ENCODE measurements at places on chromosomes 3 and 15. TPM values are rescaled to one million over a fixed set of nuclear protein-coding genes. Genes with fewer than 3 reads are reported as not detected.

The MKRN2 gene
- total RNA-seq, result 40.2 TPM

The C3orf20 gene
- not detected for total RNA-seq

The PCYT1A gene
- total RNA-seq, result 76.3 TPM

The ZNF280D gene
- total RNA-seq, result 17.7 TPM

The FHIT gene
- total RNA-seq, result not detected

The KLHL40 gene
- total RNA-seq, result not detected

The CDV3 gene
- 211 TPM for total RNA-seq

The KIF23 gene
- total RNA-seq, result 107 TPM

The VWA5B2 gene
- total RNA-seq, result not detected

The PRR23C gene
- not detected for total RNA-seq

The C3orf80 gene
- total RNA-seq, result 0.06 TPM

The OR5K2 gene
- total RNA-seq, result not detected

The RASL12 gene
- total RNA-seq, result 1.6 TPM

The A4GNT gene
- not detected for total RNA-seq

The SPTBN5 gene
- 1.1 TPM for total RNA-seq

The TM2D3 gene
- 37.4 TPM for total RNA-seq

The ADGRG7 gene
- total RNA-seq, result not detected

The SPINT1 gene
- 3.8 TPM for total RNA-seq

The CPLX3 gene
- total RNA-seq, result not detected

The LINGO1 gene
- not detected for total RNA-seq

The PXK gene
- total RNA-seq, result 33.7 TPM
